Occipital lobe (tissue), 3 donors: ENCODE measurements at places on chromosomes 2 and 18.

GRCh38 chr2:213175673-213176247, 24.3 kb upstream of the IKZF2 start:
- DNase-seq, result no peak

- DNase-seq, result peak; percentile 93
Observed at GRCh38 chr2:31233741-31234682, at the start of gene EHD3. Gene EHD3 (plus strand): TSS chr2:31234152. CDS start chr2:31234622, 470 bp downstream.

GRCh38 chr2:20169796-20170703, 54.9 kb downstream of the SDC1 start:
- no peak for DNase-seq

- DNase-seq, result no peak
Observed at GRCh38 chr2:148167241-148167766, 146.4 kb downstream of the MBD5 start.

GRCh38 chr18:68418881-68419280, 296.0 kb downstream of the TMX3 start:
- DNase-seq, result no peak
